Amniotic stem cell (primary cell): ENCODE measurements at places on chromosomes 11 and 22.

GRCh38 chr11:77884186-77884828 lies 63.4 kb downstream of the AAMDC start:
- DNase-seq, result no peak

- DNase-seq, result peak; percentile 54
Measured at GRCh38 chr11:78131956-78132355, 7.5 kb downstream of the ALG8 start.

GRCh38 chr11:287821-288477 lies 977 bp upstream of the PGGHG start:
- no peak for DNase-seq

- no peak for DNase-seq
Measured at GRCh38 chr11:70364745-70365543, 33.4 kb upstream of the CTTN start.

GRCh38 chr22:39666495-39666894 lies 95.9 kb downstream of the CACNA1I start:
- no peak for DNase-seq

GRCh38 chr11:60326955-60327354 lies at the start of gene MS4A6E:
Gene MS4A6E, plus strand, starts transcription at chr11:60327255. Its CDS starts 7,641 bp downstream, at chr11:60334896.
- DNase-seq, result no peak

DNA sequence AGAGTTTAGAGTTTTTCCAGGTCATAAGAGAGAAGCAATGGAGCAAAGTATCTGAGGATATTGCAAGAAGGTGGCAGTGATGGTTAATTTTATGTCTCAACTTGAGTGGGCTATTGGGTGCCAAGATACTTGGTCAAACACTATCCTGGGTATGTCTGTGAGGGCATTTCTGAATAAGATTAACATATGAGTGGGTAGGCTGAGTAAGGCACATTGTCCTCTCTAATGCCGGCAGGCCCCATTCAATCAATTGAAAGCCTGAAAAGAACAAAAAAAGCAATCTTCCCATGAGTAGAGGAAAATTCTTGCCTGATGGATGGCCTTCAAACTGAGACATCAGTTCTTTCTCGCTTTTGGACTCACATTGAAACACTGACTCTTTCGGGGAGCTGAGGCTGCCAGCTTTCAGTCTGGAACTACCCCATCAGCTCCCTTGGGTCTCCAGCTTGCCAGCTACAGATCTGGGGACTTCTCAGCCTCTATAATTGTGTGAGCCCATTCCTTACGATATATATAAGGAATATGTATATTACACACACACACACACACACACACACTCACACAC lies 228.8 kb downstream of the BUD13 start:
- DNase-seq, result no peak

- no peak for DNase-seq
Measured at GRCh38 chr11:1459764-1460395, 26.7 kb downstream of the MOB2 start.
